ENCODE measurements at places on chromosomes 3 and 15.
A peak's percentile ranks its signal among the peaks of the same experiment; 100 is the strongest.

- DNase-seq, result peak; percentile 43
Measured at GRCh38 chr15:35697549-35698299, 151.8 kb upstream of the DPH6 start.

DNA sequence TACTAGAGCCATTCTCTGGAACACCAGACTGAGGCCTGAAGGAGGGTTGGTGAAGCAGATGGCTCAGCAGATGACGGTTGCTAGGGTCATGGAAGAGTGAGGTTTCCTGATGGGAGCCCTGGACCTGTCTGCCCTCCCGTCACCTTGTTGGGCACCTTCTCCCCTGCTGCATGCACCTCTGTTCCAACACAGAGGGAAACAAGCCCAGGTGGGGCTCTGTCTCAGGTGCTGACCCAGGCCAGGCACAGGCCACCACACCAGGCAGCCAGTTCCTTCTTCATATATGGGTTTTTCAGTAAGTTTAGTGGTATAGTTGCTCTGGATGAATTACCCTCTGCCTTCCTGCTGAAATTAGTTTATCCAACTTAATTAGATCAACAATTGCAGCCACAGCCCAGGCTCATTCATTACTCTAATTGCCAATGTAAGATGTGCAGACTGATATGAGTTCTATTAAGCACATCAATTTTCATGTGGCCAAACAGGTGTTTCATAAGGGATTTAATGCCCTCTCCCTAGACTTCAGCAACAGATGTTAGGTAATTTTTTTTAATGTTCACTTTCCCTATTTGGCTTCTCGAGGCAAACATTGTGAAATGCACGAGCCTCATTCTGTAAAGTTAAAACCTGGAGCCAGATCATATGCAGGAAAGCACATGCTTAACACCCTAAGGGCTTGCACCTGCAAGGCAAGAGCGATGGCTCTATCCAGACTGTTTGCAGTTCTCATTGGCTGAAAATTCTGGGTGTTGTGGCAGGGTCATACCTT lies 174.8 kb downstream of the CHDH start:
- no peak for DNase-seq

DNA sequence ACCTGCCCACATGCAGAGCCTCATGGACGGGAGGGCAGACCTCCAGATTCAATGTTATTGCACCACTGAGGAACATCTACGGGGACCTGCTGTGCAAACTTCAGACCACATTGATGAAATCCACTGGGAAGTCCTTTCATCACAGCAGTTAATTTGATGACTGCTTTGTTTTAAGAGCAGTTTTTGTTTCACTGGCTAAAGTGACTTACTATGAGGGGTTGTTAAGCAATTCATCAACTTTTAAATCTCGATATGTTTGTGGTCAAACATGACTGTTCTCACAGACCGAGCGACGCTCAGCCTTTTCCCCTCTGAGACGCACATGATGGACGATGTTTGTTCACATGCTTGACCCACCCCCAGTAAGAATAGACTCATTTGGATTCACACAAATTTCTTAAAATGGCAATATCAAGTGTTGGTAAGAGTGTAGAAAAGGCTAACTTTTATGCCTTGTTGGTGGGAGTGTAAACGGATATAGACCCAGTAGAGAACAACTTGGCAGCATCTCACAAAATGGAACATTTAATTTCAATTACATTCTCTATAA lies 35.9 kb upstream of the IREB2 start:
- no peak for DNase-seq

- DNase-seq, result peak; percentile 24
Measured at GRCh38 chr15:73284090-73284716, 84.6 kb downstream of the HCN4 start.

DNA sequence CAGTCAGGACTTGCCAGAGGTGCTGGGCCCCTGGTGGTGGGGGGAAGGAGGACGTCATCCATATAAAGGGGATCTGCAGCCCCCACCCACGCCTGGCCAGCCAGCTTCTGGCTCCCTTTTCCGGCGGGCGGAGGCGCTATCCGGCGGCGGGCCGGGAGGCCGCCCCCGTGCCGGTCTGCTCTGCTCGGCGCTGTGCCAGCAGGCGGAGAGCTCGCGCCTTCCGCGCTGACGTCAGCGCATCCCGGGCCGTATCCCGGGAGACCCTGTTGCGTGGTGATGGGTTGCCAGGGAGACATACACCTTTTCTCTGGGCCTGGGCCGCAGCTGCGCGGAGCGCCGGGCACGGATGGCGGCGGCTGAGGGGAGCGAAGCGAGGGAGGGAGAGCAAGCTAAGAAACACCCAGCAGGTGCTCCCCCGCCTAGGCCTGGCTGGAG lies 1.1 kb downstream of the FAM131A start:
- no peak for DNase-seq

GRCh38 chr15:89396723-89397652 lies 62.4 kb upstream of the POLG start:
- DNase-seq, result no peak

GRCh38 chr15:69393831-69394491 lies 20.2 kb upstream of the KIF23 start:
- peak; percentile 83 for DNase-seq

- DNase-seq, result no peak
Measured at GRCh38 chr3:45178183-45179023, 32.2 kb upstream of the CDCP1 start.

DNA sequence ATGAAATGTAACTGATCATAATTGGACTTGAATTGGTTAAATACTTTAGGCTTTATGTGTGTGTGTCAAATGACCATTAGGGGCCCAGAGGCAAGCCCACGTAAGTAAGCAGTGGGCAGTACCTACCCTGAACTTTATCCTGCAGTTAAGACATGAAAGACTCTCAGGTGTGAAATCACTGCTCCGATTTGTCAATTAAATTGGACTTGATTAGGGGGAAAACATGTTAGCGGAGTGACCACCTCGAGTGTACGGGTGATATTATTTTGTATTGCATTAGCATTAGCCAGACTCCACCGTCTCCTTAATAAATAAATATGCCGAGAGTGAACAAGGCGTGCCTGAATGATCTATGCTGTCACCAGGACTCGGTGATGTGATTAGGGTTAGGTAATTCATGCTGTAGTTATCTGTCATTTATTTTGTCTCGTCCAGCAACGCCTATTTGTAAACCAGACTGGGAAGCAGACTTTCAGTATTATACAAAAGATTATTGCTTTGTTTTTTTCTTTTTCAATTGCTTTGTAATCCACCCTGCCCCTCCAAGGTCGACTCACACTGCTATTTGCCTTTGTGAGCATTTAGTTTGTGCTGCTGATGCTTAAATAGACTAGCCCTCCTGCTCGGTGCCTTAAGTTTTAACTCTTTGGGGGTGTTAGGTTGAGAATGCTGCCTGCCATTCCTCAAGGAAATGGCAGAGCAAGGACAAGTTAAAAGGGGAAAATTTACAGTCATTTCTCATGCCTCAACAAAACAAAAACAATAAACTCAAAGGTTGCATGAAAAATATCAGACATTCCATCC lies 1.8 kb downstream of the RBMS3 start:
- DNase-seq, result peak; percentile 6

GRCh38 chr3:190339130-190339529 lies 16.9 kb upstream of the CLDN1 start:
- no peak for DNase-seq

- peak; percentile 50 for DNase-seq
Measured at GRCh38 chr3:155512867-155513261, 219.4 kb upstream of the STRIT1 start.

DNA sequence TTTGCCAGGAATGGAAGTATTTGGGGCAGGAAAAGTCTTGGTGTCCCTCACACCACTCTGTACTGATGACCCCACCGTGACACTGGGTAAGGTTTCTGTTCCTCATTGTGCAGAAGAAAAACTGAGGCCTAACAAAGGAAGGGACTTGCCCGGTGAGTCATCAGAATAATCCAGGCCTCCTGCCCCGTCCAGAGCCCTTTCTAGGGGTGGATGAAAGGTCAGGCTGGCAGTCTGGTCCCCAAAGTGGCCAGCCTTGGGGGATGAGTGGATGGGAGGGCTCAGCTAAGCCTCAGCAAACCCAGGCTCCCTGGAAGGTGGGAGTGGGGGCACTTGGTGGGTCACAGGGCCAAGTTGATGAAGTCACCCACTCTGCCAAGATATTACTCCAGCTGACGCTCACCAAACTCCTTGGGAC lies 2.3 kb upstream of the DNAH1 start:
- no peak for DNase-seq

DNA sequence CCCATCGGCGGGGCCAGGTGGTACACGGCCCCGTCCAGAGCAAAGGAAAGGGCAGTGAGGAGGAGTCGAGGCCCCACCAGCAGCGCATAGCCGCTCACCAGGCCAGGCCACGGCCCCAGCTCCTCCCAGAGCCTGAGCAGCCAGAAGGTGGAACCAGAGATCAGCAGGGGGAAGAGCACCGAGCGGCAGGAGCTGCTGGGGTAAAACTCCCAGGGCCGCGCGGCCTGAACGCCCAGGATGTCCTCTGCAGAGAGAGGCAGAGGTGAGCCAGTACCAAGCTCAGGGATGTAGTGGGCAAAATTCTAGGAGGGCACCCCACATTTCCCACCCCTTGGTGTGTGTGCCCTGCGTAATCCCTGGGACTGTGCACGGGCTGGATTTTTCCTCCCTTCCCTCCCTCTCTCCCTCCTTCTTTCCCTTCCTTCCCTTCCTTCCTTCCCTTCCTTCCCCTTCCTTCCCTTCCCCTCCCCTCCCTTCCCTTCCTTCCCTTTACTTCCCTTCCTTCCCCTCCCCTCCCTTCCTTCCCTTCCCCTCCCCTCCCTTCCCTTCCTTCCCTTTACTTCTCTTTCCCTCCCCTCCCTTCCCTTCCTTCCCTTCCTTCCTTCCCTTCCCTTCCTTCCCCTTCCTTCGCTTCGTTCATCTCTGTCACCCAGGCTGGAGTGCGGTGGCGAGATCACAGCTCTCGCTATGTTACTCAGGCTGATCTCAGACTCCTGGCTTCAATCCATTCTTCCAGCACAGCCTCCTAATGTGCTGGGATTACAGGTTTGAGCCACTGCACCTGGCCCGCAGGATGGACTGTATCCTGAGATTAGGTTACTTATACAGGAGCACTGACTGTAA lies 6.3 kb upstream of the NCBP2 start:
- no peak for DNase-seq

- DNase-seq, result no peak
Measured at GRCh38 chr3:183819831-183820230, 5.5 kb downstream of the MAP6D1 start.

DNA sequence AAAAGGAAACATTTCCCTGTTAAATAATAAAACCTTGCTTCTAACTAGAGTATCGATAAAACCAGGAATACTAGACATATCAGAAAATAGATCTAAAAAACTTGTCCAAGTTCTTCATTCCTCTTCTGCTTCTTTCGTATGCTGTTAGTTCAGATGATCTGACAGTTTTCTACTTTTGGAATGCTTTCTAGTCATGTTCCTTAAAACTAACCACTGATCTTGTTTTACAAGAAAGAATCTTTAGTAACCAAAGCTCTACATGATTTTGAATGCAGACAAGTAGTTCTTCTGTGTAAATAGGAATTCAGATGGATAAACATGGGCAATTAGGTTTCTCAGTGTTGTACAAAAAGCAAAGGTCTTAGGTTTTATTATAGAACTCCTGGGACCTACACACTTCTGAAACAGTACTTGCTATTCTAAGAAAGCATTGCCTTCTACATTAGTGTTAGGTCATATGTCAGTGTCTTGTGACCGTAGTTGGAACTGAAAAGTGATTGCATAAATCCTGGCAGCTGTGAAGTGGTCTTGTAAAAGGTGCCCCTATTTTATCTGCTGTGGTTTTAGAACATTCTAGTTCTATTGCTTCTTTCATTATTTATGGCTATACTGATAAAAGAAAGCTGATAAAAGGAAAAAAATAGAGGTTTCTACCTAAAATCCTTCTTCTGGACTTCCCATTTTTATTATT lies 40.7 kb downstream of the SNRK start:
- DNase-seq, result no peak

DNA sequence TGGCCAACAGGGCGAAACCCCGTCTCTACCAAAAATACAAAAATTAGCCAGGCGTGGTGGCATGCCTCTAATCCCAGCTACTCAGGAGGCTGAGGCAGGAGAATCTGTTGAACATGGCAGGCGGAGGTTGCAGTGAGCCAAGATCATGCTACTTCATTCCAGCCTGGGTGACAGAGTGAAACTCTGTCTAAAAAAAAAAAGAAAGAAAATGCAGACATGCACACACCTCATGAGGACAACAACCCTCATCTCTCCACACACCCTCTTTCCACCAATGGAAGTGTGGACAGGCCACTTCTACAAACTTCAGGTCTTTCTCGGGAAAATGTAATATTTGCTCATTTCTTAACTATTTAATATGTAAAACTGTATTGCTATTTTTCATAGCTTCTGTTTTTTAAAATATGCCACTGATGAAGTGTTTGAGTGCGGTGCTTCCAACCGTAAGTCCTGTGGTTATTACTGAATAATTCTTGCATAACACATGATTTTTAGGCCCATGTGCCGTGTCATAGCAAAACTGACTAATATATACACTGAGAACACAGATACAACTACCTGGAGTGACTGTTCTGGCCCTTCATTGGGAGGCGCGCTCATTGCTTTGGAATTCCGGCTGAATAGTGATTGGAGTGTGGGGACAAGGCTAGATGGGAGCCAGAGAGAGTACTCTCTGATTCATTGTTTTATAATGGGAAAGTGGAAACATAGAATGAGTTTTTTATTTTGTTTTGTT lies 23.1 kb downstream of the LRRC31 start:
- DNase-seq, result peak; percentile 82

DNA sequence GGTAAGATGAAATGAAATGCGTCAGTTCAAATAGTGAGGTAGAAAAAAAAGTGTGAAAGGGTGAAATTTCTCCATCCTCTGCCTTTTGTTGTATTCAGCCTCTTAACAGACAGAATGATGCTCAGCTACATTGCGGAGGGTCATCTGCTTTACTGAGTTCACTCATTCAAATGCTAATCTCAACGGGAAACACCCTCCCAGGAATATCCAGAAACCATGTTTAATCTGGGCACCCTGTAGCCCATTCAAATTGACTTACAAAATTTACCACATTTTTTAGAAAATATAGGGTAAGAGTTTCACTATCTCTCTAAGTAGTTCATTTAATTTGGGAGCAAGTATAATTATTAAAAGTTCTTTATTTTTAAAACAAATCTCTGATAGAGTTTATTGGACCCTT lies 42.9 kb downstream of the C3orf38 start:
- no peak for DNase-seq

DNA sequence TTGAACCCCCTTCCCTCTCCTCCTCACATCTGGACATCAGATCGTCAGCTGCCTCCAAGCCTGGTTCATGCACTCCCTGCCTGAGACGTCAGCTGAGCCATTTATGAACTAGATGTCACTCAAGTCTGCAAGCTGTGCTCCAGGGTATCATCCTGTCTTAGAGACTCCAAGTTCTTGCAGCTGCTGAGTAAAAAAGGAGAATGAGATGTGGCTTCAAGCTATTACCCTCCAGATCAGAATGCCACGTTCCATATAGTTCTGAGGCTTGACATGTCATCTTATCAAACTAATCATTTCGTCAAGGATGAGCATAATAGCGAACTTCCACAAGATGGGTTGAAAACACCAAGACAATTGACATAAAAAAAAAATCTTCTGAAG lies 766.3 kb downstream of the TBL1XR1 start:
- no peak for DNase-seq

DNA sequence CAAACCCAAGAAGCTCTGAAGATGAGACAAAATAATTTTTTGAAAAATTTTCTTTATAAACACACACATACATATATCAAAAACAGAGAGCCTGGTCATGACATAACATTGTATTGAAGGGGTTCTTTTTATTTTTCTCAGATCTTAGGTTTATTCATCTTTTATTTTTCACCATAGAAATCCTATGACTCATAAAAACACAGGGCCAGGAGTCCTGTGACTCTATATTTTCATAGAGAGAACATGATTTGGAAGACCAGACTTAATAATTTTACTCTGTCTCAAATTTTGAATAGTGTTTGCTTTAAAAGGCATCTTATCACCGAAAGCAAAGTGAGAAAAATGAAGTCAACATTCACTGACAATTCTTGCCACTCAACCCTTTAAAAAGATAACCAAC lies 57.7 kb downstream of the SUCNR1 start:
- DNase-seq, result no peak
